Activated CD8-positive, alpha-beta T cell treated with anti-CD3 and anti-CD28 coated beads for 36 hours (primary cell): ENCODE measurements at places on chromosomes 11 and 22. TPM values are rescaled to one million over a fixed set of nuclear protein-coding genes. Genes with fewer than 3 reads are reported as not detected.

The CARD16 gene
- 13.1 TPM for total RNA-seq

The BIK gene
- total RNA-seq = 2.5 TPM

The KIF18A gene
- 23.2 TPM for total RNA-seq

The WNT7B gene
- total RNA-seq = not detected

The SLC22A9 gene
- not detected for total RNA-seq

The PLEKHA7 gene
- 6.6 TPM for total RNA-seq

The ARHGAP8 gene
- total RNA-seq = 3.2 TPM

The IGLL1 gene
- total RNA-seq = not detected

The GGTLC2 gene
- not detected for total RNA-seq

The LSP1 gene
- total RNA-seq = 251 TPM

- no peak overlapping the region for H3K27ac ChIP-seq
- H3K4me3 ChIP-seq = no peak overlapping the region
- H3K27me3 ChIP-seq = no peaks in the 10 kb centered on the region
- H3K4me1 ChIP-seq = no peaks in the 10 kb centered on the region
Observed at GRCh38 chr11:116217006-116217405, 555.8 kb downstream of the BUD13 start.

DNA sequence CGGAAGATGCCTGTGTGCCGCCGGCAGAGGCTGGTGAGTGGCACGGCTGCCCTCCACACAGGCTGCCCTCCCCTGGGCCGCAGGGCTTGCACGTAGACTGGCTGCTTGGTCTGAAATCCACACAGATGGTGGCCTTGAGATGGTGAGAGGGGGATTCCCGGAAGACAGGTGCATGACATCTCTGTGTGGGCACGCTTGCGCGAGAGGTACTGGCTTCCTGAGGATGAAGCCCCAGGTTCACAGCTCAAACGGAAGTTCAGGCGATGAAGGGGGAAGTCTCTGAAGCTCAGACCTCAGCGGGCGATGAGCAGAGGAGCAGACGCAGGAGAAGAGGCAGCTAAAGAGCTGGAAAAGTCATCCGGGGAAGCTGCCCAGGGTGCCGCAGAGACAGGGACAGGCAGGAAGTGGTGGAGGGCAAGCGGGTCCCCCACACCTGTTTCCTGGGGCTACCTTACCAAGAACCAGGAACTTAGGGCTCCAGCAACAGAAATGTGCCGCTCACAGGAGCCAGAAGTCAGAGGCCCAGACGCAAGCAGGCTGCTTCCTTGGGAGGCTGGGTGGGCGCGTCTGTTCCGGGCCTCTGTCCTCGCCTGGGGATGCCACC lies 7.2 kb downstream of the CRELD2 start:
- peaks cover 33% of the 10 kb centered on the region for H3K4me1 ChIP-seq
- DNase-seq = peak; percentile 87
- peak overlapping the region; percentile 77 for H3K4me3 ChIP-seq
- H3K36me3 ChIP-seq = peaks cover 35% of the 10 kb centered on the region
- no peaks in the 10 kb centered on the region for H3K27me3 ChIP-seq
- H3K27ac ChIP-seq = peak overlapping the region; percentile 94

DNA sequence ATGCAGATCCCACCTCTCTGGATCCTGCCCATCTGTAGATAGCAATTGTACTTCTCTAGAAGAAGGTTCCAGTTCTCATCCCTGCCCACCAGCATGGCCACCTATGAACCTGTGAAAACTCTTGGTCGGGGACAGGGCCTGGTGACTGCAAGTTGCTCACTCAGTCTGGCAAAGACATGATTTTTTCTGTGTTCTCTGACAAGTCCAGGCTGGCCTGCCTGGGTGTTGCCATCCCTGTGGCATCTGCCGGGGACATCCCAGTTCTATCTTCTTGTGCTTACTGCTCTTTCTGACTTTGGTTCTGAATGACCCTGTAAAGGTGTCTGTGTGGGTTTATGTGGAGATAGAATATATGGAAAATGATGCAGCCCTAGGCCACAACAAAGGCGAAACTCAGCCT lies 545.8 kb downstream of the INSC start:
- no peaks in the 10 kb centered on the region for H3K36me3 ChIP-seq
- peaks cover 2% of the 10 kb centered on the region for H3K27me3 ChIP-seq
- H3K4me1 ChIP-seq = no peaks in the 10 kb centered on the region
- no peak overlapping the region for H3K4me3 ChIP-seq
- H3K27ac ChIP-seq = no peak overlapping the region

- peaks cover 43% of the 10 kb centered on the region for H3K4me1 ChIP-seq
- peaks cover 14% of the 10 kb centered on the region for H3K36me3 ChIP-seq
- H3K4me3 ChIP-seq = peak overlapping the region; percentile 90
Observed at GRCh38 chr11:18527512-18527911, 770 bp upstream of the TSG101 start.

GRCh38 chr22:27507111-27507611 lies 294.4 kb downstream of the MN1 start:
- H3K36me3 ChIP-seq = no peaks in the 10 kb centered on the region
- DNase-seq = no peak
- no peak overlapping the region for H3K27ac ChIP-seq
- peaks cover 2% of the 10 kb centered on the region for H3K27me3 ChIP-seq

- H3K4me1 ChIP-seq = no peaks in the 10 kb centered on the region
- no peak overlapping the region for H3K4me3 ChIP-seq
- no peak overlapping the region for H3K27ac ChIP-seq
- DNase-seq = no peak
- H3K36me3 ChIP-seq = no peaks in the 10 kb centered on the region
Observed at GRCh38 chr11:90997241-90997640, 774.4 kb upstream of the CHORDC1 start.

DNA sequence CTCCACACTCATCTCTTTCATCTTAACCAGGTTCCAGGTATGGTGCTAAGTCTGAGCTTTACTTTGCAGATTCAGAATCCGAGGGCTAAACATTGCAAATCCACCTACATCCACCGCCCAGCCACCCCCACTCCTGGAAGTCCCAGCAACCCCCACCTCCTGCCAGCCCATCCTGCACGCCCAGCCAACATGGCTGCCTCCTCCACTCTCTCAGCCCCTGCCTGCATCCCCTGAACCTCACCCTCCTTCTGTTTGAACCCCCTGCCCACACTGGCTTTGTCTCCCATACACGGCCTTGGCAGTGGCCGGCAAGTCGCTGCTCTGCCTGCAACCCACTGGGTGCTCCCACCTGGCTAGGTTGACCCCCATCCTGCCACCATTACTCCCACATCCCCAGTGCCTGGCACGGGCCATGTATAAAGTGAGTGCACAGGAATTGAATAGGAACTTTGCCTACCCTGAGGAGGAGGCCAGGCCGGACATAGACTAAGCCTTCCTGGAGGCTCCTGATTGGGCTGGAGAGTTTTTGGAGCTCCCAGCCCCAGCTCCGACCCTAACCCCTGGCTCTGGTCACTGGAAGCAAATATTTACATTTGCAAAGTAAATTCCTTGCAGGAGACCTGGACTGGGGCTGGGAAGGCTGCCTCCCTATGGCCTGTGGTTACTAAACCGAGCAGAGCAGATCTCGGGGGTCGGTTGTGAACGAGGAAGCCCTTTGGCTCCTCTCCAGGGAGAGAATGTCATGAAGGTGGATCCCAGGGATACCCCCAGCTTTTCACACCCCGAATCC lies 14.4 kb downstream of the EMID1 start:
- H3K27me3 ChIP-seq = no peaks in the 10 kb centered on the region
- DNase-seq = no peak
- H3K4me3 ChIP-seq = no peak overlapping the region
- H3K36me3 ChIP-seq = no peaks in the 10 kb centered on the region
- no peak overlapping the region for H3K27ac ChIP-seq

- no peaks in the 10 kb centered on the region for H3K27me3 ChIP-seq
- H3K36me3 ChIP-seq = peaks cover 2% of the 10 kb centered on the region
- peak overlapping the region; percentile 78 for H3K27ac ChIP-seq
- DNase-seq = no peak
Observed at GRCh38 chr22:23219317-23219716, 39.0 kb downstream of the BCR start.

DNA sequence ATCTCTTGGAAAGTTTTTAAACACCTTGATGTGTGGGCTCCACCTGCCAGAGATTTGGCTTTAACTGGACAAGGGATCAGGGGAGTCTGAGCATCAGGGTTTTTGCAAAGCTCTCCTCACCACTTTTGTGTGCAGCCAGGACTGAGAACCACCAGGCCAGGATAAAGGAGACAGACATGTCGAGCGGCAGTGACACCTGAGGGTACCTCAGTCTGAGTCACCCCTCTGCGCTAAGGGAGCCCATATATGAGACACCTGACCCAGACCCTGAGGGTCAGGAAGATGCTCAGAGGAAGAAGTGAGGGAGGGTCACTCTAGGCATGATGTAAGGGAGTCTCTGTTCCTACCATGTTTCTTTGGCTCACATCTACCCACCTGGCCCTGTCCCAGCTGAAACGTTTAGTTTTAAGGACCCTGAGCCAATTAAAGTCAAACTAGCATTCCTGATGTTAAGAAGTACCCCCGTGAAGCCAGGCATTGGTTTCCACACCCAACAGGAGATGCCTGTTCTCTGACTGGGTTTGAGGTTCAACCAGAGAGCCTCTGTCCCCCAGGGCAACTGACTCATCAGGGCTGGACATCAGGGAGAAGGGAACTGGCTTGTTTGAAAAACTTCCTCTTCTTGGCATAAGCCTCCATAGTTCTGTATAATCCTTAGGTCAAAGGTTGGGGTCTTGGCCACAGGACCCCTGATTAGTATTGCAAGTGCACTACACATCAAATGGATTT lies 72.4 kb upstream of the BIRC3 start:
- no peaks in the 10 kb centered on the region for H3K4me1 ChIP-seq
- H3K4me3 ChIP-seq = no peak overlapping the region
- DNase-seq = no peak
- H3K36me3 ChIP-seq = no peaks in the 10 kb centered on the region
- H3K27me3 ChIP-seq = no peaks in the 10 kb centered on the region

GRCh38 chr11:37942081-37942480 lies 1344.0 kb upstream of the RAG2 start:
- no peaks in the 10 kb centered on the region for H3K4me1 ChIP-seq
- H3K4me3 ChIP-seq = no peak overlapping the region
- DNase-seq = no peak
- no peaks in the 10 kb centered on the region for H3K27me3 ChIP-seq

DNA sequence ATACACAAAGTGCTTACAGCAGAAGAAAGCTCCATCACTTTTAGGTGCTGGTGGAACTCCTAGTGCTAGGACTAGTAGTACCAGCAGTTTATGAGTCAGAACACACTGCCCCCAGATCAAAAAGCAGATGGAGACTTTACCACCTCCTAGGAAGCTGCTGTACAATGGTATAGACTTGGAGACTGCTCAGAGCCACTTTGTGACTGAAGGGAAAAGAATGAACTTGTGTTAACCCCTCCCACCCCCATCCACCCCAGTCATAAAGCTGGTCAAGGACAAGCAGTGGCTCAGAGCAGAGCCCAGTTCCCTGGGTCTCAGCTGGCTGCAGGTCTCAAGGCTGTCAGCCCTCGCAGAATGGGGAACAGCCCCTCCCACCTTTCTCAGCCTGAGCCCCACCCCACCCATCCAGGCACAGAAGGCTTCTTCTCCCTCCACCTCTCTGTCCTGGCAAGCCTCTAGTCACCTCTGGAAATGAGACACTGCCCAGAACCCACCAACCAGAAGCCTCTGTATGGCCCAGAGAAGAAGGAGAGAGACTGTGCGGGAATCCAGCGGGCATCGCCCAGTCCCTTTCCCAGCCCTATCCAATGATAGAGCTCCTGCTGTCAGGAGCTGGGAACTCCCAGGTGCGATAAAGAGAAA lies 23.8 kb downstream of the PACSIN2 start:
- peaks cover 11% of the 10 kb centered on the region for H3K36me3 ChIP-seq
- H3K27me3 ChIP-seq = no peaks in the 10 kb centered on the region
- no peak overlapping the region for H3K27ac ChIP-seq
- peaks cover 18% of the 10 kb centered on the region for H3K4me1 ChIP-seq
- no peak overlapping the region for H3K4me3 ChIP-seq

DNA sequence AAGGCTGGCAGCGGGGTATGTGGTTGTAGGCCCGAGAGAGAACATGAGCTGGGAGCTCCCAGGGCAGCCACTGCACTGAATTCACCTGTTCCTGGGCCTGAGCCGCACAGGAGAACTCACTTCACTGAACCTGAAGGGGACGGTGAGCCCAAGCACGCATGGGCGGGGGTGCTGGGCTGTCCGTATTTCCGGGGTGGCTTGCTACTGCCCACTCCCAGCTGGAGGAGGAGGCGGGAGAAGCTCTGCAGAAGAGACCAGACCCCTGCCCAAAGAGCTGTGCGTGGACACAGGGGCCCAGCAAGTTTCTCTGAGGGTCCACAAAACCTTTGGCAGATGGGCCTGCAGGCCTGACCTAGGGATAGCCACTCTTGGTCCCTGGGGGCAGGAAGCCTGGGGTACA lies 4.8 kb downstream of the TTLL12 start:
- no peaks in the 10 kb centered on the region for H3K27me3 ChIP-seq
- no peak overlapping the region for H3K27ac ChIP-seq
- H3K4me1 ChIP-seq = peaks cover 15% of the 10 kb centered on the region
- no peak for DNase-seq
- H3K36me3 ChIP-seq = peaks cover 54% of the 10 kb centered on the region
- H3K4me3 ChIP-seq = no peak overlapping the region

DNA sequence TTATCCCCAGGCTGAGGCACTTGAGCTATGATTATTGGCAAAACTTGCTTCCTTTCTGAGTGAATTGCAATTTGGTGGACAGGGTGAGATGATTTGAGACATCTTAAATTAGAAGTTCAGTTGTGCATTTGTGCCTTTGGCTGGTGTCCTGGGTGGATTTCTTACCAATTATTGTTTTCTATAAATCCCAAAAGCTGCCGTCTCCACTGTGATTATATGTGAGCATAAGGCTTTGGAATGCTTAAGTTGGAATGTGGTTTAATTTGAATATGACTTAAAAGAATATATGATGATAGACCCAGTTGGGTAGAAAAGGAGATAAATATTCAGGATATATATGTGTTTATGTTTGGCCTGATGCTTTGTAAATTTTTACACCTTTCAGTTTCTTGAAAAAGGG lies 70.0 kb downstream of the EXT2 start:
- DNase-seq = no peak
- H3K27me3 ChIP-seq = no peaks in the 10 kb centered on the region
- peaks cover 3% of the 10 kb centered on the region for H3K36me3 ChIP-seq

DNA sequence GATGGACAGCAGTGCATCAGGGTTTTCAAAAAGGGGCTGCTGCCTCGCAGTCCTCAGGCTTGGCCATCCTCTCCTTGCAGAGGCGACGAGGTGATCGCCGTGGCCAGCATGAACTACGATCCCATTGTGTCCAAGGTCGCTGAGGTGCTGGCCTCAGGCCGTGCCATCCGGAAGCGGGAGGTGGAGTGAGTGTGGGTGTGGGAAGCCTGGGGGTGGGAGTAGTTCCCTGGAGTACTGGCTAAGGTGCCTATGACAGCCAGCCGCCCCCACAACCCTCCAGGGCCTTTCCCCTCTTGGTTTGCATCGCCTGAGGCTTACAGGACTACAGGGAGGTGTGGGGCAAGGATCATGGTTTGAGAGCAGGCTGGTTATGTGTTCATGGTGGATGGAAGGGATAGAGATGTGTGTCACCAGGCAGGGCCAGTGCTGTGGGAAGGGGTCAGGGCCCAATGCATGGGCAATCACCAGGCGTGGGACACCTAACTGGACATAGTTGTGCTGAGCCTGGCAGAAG lies 2.1 kb upstream of the LZTR1 start:
- DNase-seq = peak; percentile 40
- H3K4me3 ChIP-seq = peak overlapping the region; percentile 10
- no peak overlapping the region for H3K27ac ChIP-seq
- H3K4me1 ChIP-seq = peaks cover 40% of the 10 kb centered on the region
- peaks cover 6% of the 10 kb centered on the region for H3K36me3 ChIP-seq
- H3K27me3 ChIP-seq = no peaks in the 10 kb centered on the region
